Stimulated activated naive CD4-positive, alpha-beta T cell treated with Interleukin-2 at 50 U/mL for 16 hours (primary cell): ENCODE measurements at places on chromosomes 4 and X.
A peak's percentile ranks its signal among the peaks of the same experiment; 100 is the strongest.

DNA sequence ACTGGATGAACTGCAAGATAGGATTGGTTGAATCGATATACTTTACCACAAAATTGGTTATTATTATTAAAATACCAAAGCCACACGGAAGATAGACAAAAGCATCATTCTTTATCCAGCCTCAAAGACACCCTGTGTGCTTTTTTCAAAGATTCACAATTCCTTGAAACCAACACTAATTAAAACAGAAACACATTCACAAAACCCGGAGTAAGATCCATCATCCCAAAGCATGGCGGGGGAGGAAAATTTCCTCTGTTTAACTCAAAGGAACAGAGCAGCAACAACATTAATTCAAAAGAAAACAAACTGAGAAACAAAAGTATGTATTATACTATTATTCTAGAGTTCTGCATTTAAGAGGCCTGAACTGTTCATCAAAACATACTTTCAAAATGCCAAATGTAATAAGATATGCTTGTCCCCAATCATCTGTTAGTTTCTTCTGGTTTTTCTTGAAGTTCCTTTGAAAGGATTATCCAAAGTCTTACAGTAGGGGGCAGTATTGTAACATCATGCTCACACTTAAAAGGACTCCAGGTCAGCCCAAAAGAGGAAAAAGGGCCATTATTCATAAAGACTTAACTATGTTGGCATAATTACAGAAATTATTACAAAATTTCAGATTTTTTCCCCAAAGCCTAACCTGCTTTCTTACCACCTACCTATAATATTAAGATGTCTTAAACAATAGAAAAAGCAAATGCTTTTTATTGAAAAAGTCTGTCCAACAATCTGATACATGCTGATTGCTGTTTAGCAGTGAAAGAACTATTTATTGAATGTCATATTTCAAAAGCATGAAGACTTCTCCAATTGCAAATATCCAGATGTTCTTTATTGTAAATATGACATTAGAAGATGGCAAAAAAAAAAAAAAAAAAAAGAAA is 168.7 kb downstream of the SCFD2 start:
- no peak for DNase-seq

DNA sequence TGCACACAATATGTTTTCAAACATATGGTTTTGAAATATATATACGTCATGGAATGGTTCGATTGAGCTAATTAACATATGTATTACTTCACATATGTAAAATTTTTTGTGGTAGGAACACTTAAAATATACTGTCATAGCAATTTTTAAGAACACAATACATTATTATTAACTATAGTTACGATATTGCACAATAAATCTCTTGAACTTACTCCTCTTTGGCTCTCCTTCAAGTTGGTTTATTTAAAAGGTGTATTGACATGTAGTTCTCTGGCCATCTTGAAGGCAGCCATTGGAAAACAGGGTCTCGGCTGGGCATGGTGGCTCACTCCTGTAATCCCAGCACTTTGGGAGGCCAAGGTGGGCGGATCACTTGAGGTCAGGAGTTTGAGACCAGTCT is 53.8 kb downstream of the CASP3 start:
- no peak for DNase-seq

DNA sequence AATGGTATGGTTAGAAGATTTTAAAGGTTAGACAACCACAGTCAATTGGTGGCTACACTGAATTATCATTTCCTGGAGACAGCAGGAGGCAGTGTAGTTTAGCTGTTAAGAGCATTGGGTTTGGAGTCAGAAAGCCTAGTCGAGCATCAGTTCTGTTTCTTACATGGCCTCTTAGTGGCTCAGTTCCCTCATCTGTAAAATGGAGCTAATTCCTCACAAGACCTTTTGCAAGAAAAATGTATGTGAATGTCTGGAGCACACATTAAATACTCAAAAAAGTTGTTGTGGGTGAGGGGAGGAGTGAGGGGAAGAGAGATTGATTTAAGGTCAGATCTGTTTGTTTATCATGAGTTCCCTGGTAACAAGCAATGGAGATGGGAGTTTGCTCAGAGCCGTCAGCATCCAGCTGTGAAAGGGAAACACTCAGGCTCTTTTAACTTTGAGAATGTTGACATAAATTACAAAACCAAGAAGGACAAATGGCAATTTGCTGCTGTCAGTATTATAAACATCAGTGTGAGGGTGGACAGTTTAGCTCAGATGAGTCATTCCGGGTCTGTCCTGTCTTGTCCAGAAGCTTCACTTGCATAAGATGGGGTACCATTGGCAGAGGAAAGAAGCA is 98.2 kb upstream of the PGRMC2 start:
- no peak for DNase-seq

- no peak for DNase-seq
These were observed 84.9 kb downstream of the MID1IP1 start for GRCh38 chrX:38886112-38886511.

DNA sequence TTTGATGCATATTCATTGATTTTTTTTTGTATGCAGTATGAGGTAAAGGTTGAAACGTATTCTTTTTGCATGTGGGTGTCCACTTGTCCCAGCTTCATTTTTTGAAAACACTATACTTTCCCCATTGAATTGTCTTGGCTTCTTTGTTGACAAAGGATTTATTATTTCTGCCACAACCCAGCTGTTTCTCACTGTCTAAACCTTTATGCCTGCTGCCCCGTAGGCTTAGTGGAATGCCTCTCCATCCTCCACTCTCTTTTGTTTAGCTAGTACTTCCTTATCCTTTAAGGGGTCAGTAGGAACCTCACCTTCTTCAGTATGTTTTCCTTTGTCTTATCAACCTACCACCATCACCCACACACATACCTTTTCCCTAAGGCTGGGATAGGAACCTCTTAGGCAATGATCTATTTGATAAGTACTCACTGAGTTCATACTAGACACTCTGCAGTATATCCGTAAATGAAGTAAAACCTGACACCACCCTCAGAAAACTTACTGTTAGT is 8.5 kb downstream of the FMR1 start:
- no peak for DNase-seq

DNA sequence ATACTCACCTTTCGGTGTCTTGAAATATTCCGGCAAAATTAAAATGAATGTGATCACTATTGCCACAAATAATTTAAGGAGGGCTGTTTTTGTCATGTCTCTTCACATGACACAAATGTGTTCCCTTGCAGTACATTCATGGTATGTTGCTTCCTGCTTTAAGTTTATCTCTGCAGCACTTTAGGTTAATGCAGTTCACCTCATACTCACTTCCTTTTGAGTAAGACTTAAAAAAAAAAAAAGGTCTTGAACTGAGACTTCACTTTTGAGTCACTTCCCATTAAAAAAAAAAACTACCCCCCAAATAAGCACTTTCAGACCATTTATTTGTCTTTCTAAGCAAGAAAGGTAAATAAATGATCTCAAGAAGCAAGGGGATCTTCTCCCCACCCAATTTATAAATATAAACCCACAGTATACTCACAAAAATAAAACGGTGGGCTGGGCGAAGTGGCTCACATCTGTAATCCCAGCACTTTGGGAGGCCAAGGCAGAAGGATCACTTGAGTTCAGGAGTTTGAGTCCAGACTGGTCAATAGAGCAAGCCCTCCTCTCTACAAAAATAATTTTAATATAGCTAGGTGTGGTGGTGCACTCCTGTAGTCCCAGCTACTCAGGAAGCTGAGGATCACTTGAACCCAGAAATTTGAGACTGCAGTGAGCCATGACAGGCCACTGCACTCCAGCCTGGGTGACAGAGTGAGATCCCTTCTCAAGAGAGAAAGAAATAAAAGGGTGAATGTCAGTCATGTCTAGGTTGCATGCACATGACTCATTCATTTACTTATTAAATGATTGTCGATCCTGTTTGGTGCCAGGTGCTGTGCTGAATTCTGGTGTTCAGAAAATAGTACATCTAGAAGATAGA is at the start of gene TMEM156:
Gene TMEM156 (minus strand): TSS at position 192 of the 868 bp plus-strand sequence. CDS start 96 bp downstream, at position 96.
- peak; percentile 24 for DNase-seq

GRCh38 chr4:73869130-73870055 is at the start of gene CXCL1:
TSS of gene CXCL1 (plus strand) at chr4:73869393. CDS start at chr4:73869471, 78 bp downstream.
- no peak for DNase-seq

DNA sequence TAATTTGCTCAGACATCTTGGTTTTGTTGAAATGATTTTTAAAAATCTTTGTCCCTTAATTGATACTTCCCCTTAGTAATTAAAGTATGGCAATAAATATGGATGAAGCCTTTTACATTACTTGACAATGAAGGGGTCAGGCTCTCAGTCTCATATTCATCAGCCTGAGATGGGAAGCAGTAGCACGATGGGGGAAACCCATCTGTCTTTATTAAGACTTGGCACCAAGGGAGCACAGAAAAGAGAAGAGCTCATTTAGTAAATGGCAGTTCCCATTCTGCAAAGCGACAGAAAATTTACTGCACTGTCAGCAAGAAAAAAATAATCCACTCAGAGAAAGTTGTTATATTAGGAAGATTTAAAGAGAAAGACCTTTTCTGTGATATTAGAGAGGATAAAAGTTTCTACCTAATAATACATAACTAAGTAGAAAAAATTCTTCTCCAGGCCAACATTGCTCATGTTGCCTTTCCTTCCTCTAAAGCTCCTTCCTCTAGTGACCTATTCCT is 7.9 kb upstream of the SERTM2 start:
- no peak for DNase-seq

GRCh38 chrX:47215291-47215900 is 3.1 kb upstream of the CDK16 start:
- DNase-seq: no peak

GRCh38 chr4:16259889-16260246 is 33.6 kb upstream of the TAPT1 start:
- no peak for DNase-seq

DNA sequence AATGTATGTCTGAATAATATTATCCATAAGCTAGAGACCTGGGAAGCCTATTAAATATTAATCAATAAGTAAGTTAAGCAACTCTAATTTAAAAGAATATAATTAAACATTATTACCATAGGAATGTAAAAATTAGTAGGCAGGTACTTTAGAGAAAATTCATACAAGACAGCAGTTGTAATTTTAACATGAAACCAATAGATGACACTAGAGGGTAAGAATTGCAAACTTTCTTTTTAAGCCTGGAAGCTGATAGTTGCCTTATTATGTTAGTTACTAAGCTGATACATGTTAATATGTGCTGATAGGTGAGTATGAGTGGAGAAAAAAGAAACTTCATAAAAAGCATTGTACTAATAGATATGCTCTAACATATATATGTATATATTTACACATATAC is 1157.4 kb downstream of the FAM133A start:
- no peak for DNase-seq

GRCh38 chr4:155187989-155188388 is 20.4 kb upstream of the NPY2R start:
- no peak for DNase-seq
